ENCODE measurements at places on chromosomes 7 and 10.
A peak's percentile ranks its signal among the peaks of the same experiment; 100 is the strongest.

- no peak for DNase-seq
These were observed 128.8 kb downstream of the TEX36 start for GRCh38 chr10:125554016-125554703.

GRCh38 chr10:23981520-23982309, 227.2 kb upstream of the KIAA1217 start:
- DNase-seq, result no peak

DNA sequence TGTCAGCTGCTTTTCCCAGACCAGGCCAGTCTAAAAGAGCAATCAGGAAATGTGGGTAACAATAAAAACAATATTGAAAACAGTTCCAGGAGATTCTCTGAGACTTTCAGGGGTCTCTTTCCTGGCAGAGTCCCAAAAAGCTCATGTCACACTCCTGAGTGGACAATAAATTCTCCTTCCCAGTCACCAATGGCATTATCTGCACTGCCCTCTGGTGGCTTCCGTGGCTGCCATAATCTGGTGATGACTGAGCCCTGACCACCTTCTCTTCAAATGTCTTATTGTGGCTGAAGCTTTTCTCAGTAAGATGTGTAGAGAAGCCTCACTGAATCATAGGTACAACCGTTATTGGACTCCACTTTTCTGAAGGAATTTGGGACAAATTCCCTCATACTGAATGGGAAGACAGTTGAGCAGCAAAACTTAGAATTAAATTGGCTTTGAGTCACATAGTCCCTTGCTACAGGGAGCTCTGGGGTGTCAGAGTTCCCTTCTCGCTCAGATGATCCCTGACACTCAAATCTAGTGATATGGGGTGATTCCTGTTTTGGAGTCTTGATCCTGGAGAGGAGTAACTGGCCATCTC, 24.4 kb upstream of the ASAH2 start:
- DNase-seq, result peak; percentile 26

GRCh38 chr10:80252296-80252887, 37.1 kb downstream of the MAT1A start:
- no peak for DNase-seq

- no peak for DNase-seq
These were observed 35.0 kb downstream of the KIF11 start for GRCh38 chr10:92627845-92628480.

- DNase-seq, result no peak
These were observed 3.2 kb upstream of the SFTPA2 start for GRCh38 chr10:79563426-79563825.

GRCh38 chr10:112191041-112191590, 7.6 kb upstream of the GPAM start:
- no peak for DNase-seq

- no peak for DNase-seq
These were observed 13.8 kb downstream of the VIPR2 start for GRCh38 chr7:159130820-159131219.

- DNase-seq, result peak; percentile 69
These were observed 32.4 kb upstream of the MTPN start for GRCh38 chr7:136009488-136010079.

GRCh38 chr7:104252409-104253134, 44.8 kb upstream of the ORC5 start:
- DNase-seq, result no peak

- no peak for DNase-seq
These were observed 25.6 kb downstream of the PRLHR start for GRCh38 chr10:118569882-118570252.

DNA sequence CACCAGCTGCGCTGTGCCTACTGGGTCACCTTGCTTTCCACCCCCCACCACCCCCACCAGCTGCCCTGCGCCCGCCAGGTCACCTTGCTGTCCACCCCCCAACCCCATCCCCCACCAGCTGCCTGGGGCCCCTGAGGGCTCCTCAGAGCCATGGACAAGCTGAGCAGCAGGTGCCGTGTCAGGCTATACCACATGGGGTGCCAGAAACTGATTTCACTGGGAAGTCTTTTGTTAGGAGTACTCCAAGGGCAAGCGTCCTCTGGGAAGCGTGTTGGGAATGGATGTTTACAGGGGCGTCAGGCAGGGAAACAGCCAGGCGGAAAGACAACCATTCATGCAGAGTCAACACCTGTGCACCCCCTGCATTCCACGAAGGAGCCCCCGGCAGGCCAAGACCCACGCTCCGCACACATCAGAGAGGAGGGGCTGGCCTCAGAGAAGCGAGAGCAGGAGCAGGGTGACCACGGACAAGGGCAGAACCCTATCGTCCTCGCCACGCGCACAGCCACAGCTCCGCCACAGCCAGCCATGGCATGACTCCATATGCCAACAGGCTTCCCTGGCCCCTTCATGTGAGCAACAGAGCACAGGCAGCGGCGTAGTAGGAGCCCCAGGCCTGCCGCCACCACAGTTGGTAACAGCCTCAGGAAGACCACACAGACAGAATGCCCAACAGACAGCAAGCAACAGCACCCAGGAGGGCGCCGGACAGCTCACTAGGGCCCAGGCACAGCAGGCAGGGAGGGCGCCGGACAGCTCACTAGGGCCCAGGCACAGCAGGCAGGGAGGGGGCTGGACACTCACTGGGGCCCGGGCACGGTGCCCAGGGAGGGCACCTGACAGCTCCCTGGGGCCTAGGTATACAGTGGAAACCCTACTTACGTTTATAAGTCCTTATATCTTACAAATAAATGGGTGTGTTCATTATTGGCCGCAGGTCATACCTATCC, 180.8 kb downstream of the MAD1L1 start:
- no peak for DNase-seq

DNA sequence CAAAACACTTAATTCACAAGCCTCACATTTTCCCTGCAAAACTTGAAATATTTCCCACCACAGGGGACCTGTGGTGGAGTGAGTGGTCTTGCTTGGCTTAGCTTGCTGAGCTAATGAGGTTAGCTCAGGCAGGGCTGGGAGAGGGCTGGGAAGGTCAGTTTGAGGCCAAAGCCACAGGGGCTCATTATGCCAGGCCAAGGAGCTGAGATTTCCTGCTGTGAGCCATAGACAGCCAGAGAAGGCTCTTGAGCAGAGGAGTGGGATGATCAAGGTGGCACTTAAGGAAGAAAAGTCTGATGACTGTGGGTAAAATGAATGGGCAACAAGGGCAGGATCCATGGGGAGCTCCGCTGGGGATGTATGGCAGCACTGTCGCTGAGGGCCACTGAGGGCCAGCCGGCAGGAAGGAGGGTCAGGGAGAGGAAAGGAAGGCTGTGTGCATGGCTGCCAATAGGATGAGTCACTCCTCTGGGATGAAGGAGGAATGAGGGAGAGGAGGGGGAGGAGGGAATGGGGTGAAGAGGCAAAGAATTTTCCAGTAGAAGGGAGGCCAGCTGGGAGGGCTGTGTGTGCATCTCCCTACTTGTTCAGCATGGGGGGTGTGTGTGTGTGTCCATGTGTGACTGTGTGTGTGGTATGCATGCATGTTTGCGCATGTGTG, 18.7 kb upstream of the ZNF488 start:
- DNase-seq, result no peak

- no peak for DNase-seq
These were observed 15.5 kb upstream of the PNPLA8 start for GRCh38 chr7:108541478-108541877.

DNA sequence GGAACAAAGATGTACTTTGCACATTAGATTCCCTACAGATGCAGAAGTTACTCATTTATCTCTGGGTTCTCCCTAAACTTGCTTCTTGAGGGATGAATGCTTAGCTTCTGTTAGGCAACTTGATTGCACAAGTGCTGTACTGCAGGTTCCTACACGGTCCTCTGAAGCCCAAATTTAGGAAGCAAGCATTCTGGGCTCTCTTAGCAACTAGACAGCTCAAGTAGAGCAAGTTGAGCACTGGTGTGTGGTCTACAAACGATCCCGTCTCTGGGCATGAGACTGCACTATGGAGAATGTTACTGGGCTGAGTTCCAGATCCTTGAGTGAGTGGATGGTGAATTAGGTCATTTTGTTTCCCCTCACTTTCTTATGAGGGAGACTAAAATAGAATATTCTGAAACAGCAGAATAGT, 14.3 kb downstream of the SEMA3D start:
- no peak for DNase-seq

- DNase-seq, result no peak
These were observed 11.6 kb downstream of the CCAR1 start for GRCh38 chr10:68732651-68733050.

GRCh38 chr7:28654110-28654509, 241.8 kb downstream of the CREB5 start:
- no peak for DNase-seq

GRCh38 chr10:119439922-119440321, 102.6 kb downstream of the RGS10 start:
- no peak for DNase-seq

GRCh38 chr10:91864744-91865143, 44.5 kb downstream of the FGFBP3 start:
- DNase-seq, result no peak

DNA sequence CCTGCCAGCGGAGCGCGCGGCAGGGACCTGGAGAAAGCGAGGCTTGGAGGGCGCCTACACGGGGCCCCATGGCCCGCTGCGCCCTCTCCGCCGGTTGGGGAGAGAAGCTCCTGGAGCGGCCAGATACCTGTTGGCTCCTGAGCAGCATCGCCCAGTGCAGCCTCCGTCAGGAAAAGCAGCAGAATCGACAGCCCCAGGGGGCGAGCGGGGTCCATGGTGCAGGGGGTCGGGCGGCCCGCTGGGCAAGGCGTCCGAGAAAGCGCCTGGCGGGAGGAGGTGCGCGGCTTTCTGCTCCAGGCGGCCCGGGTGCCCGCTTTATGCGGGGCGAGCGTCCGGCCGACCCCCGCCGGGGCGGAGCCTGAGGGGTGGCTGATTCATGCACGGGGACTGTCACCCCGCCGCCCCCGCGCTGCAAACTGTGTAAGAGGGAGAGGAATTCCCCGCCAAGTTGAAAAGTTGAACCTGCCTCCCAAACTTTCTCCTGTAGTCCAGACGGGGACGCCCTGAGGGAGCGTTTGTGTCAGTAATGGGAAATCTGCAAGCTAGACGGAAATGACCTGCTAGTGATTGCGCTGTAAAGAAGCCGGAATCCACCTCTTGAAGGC, at the start of gene TFPI2:
TSS of gene TFPI2 (minus strand) at position 290 of the 605 bp plus-strand sequence. CDS start at position 215, 75 bp downstream.
- no peak for DNase-seq

GRCh38 chr7:86942081-86942480, 117.4 kb downstream of the ELAPOR2 start:
- no peak for DNase-seq

DNA sequence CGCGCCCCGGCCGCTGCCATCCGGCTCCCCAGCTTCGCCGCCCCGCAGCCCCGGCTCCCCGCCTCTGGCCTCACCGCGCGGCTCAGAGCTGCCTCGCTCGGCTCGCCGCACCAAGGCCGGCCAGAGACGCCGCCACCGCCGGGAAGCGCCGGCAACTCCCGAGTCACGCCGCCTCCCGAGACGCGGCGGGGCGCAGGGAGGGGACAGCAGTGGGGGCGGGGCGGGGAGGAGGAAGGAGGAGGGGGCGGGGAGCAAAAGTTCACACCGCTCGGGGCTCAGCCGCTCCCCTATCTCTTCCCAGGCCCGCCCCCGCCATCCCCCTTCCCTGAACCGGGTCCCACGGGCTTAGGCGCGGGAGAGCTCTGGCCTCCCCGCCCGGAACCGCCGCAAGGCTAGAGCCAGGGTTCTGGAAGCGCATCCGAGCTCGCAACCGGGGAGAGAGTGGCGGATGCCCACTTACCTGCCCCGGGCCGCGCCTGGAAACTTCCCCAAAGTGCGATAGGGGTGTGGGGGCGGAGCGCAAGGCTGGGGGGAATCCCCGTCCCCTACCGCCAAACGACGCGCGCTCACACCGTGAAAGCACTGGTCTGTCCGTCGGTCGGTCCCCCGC, 1.0 kb downstream of the CHST15 start:
- peak; percentile 73 for DNase-seq

DNA sequence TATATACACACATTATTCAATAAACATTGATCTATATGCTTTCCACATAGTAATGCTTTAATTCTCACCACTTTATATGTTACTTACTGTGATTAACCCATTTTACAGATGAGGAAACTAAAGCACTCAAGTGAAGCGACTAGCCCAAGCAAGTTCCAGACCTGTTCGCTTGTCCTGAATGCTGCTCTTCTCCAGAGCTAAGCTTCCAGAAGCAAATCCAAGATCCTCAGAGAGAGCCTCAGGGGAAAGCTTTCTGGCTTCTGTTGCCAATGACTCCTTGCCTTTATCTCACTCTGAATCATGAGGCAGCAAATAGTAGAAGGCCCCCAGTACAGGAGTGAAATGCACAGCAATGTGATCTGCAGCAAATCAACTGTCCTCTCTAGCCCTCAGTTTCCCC, 32.2 kb downstream of the XPNPEP1 start:
- no peak for DNase-seq

GRCh38 chr10:52308251-52309031, 5.6 kb upstream of the DKK1 start:
- DNase-seq, result no peak

DNA sequence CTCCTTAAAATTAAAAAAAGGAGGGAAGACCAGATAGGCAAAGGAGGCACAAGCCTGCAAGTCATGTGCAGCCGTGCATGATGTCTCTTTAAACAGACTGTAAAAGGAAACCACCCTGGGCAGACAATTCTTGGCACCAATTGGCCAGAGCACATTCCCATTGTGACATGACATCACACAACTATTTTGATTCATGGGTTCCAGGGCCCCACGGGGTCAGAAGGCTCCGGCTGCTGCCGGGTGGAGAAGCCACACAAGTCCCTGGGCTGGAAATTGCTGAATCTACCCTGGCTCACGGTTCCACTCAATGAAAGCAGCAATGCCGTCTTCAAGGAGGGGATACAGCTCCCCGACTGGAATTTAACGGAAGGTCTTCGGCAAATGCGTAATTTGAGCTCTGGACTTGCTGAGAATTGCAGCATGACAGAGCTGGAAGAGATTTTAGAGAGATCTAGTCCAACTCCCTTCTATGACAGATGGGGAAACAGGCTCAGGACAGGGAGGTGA, 140.5 kb downstream of the PRKAG2 start:
- DNase-seq, result no peak

DNA sequence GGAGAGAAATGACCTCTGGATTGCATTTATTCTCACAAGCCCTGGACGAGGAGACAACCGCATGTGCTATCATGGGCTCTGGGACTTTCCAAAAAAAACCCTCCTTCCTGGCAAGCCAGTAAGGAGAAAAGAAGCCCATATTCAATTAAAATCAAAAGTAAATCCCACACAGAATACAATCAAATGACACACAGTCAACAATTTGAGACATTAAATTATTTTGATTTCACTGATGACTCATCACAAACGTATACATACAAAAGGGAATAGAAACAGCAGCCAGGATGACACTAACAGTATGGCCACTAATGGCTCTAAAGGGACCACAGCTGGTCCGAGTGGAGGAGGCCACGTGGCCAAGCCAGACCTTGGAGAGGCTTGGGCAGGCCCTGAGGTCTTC, 24.9 kb downstream of the LRRC20 start:
- DNase-seq, result no peak

GRCh38 chr7:158724658-158725505, 20.3 kb upstream of the NCAPG2 start:
- no peak for DNase-seq

Measured in CD4-positive, alpha-beta T cell treated with Interferon alpha-2 for 1 hour (primary cell).